ENCODE measurements at places on chromosomes 13 and 19.

DNA sequence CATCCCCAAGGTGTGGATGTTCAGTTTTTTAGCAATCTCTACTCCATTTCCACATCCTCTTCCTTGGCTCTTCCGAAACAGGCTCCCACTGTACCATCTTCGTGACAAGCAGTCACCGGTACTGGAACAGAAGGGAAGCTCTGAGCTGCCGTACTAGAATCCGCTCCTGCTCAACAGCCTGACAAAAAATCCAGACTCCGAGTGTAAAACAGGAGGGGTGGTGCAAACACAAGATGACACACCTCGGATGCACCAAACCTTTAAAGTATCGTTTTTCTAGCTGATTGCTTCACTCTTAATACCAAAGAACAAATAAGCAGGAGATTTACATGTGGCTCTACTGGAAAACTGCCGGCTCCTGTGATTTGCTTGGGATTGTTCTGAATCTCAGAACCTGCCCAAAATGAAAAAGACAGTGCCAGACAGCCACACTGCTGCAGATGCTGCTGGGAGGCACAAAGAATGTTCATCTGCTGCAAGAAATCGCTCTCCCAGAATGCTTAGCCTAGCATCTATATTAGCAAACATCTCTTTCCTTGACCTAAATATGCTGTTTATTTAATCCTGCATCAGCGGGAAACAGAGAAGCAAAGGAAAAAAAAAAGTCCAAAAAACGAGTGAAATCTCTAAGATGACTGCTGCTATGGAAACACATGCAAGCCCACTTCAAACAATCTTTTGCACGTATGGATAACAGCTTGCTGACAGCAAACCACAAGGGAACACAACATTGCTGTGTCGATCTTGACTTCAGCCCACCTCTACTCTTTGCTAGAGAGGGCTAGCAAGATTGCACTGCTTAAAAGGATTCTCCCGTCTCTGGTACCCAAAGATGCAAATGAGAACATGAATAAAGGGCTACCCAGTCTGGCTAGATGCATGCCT lies 38.0 kb upstream of the DOCK9 start:
- DNase-seq, result no peak

GRCh38 chr19:32624410-32624809 lies 43.4 kb downstream of the PDCD5 start:
- DNase-seq, result no peak

GRCh38 chr13:49240017-49240416 lies 7.7 kb upstream of the CDADC1 start:
- peak; percentile 36 for DNase-seq

DNA sequence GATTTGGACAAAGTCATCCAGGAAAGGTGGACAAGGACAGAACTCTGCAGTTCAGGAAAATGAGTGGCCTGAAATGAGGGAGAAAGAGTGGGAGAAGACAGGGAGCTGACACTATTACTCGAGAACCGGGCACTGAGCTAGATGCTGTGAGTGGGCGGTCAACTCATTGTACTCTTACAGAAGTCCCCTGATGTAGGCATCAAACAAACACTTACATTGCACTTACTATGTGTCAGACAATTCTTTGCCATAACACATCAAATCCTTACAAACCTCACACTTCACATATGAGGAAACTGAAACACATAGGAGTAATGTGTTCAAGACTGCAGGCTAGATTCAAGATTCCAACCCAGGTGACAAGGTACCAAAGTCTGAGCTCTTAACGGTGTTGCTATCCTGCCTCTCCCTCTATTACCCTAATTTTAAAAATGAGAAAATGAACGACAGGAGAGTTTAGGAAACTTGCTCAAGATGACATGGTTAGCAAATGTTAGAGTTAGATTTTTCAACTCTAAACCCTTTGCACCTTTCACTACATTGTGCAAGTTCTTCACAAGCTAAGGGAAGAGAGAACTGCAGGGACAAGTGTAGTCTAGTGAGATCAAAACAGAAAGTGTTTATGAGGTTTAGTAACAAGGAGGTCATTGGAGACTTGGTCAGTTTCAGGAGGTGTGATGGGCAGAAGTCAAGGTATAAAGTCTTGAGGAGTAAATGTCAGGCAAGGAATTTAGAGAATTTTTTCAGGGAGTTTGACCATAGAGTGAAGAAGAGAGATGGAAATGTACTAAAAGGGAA lies 4.9 kb upstream of the MEDAG start:
- DNase-seq, result no peak

DNA sequence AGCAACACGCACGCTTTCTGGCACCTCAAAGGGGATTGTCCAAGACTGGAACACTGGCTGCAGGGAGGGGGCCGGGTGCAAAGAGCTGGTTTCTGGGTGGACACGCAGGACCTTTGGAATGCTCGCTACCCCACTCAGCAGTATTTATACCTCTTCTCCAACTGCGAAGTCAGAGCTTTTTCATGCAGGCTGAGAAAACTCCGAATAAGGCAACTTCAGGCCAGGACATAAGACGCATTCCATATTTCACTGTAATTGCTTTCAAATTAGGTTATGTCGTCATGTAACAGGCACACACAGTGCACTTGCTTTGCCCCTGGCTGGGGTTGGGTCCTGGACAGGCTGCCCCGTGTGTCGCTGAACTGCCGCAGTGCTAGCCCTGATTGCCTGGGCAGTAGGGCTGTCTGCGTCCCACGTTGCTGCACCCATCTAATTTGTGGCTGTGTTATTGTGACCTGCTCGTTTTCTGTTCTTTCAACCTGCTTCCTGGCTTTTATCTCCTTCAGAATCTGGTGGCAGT lies 44.5 kb downstream of the ACTN4 start:
- peak; percentile 92 for DNase-seq

GRCh38 chr13:112077729-112078128 lies 10.8 kb downstream of the SOX1 start:
- no peak for DNase-seq

- no peak for DNase-seq
Observed at GRCh38 chr19:3608079-3608641, 1.5 kb upstream of the TBXA2R start.

DNA sequence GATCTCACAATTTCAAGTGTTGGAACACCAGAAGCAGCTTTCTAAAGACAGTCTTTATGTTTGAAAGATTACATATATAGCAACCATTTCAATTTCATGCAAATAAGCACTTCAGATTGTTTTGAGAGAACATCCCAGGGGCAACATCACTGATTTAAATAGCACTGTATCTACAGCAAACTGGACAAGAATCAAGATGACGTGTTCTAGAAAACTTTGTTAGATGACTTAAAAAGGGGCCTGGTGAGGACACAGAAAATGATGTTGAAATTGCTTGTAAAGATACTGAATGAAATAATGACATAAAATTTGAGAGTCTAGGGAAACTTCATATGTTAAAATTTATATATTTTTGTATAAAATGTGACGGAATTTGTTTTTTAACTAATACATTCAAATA lies 277.1 kb downstream of the KLF12 start:
- peak; percentile 29 for DNase-seq

DNA sequence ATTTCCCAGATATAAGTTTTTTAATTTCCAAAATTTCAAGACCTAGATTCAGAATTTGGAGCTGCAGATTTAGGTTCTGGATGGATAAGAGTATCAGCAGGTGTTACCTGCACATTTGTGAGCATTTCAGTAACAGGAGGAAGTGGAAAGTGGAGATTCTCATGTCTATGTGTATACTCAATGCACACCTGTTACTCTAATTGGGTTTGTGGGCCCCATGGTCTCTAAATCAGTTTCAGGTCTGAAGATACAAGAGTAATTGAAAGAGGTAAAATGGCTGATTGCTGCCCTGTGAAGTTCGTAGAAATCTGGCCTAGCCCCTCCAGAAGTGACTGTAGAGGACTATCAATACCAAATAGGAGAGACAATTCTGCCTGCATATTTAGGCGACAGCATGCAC lies 13.9 kb downstream of the ZNF675 start:
- no peak for DNase-seq

GRCh38 chr19:47047763-47048405 lies 540 bp downstream of the TMEM160 start:
- DNase-seq, result peak; percentile 91

DNA sequence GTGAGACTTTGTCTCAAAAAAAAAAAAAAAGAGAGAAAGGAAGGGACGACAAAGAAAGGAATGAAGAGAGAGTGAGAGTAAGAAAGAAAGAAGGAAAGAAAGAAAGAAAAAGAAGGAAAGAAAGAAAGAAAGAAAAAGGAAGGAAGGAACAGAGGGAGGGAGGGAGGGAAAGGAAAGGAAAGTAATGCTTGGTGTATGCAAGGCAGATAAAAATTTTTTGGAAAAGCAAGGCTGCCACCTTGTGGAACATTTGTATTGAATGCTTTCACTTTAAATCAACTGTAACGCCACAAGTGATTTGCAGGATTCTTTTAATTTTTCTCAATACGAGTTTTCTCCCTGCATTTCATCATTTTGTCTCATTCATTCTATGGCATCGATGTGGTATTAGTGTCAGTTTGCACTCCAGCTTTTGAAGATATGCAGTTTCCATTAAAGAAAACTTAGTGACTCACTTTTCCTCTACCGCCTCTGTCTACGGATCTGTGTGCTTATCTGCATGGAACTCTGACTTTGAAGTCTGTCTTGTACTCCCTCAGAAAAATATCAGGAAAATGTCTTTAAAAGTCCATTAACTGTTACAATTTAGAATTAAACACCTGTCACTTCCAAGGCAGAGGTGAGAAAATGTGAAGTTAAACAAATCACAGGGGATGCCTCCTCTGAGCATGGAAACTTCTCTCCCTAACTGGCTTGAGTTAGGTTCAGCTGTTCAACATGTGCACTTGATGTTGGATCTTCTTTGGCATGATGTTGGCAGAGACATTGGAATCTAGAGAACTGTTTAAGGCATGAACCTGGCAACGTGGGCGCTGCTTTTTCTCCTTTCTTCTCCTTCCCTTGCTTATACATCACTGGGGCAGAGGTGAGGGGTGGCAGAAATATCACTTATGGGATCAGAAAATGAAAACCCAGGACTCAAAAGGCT lies 20.0 kb upstream of the ZDHHC20 start:
- DNase-seq, result peak; percentile 80

- no peak for DNase-seq
Observed at GRCh38 chr13:61466280-61466679, 50.6 kb upstream of the PCDH20 start.

GRCh38 chr19:5978606-5979552 lies 939 bp upstream of the RANBP3 start:
- DNase-seq, result no peak

DNA sequence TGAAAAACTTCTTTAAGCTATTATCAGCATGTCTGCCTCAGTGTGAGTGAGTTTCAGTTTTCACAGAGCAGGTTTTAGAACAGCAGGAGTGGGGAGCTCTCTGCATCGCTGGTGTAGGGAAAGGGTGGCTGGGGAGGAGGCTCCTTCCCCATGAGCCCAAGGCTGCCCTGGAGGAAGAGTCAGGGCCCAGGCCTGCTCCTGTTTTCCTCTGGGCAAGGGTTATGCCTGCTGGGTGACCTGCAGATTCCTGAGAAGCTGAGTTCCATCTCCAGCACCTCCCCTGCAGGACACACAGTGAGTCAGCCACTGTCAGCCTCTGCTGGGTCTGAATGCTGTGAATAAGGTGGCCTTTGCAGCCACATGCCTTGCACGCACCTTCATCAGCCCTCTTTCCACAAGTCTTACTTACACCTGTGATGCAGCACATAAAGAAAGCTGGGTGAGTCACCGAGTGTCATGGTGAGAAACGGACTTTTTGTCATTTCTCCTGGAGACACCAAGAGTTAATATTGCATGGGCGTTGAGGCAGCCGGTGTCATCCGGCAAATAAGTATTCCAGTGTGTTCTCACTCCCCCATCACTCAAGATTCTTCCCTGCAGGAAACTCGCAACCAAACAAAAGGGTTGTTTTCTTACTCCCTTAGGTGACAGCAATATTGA lies 186.4 kb upstream of the KL start:
- DNase-seq, result peak; percentile 24

DNA sequence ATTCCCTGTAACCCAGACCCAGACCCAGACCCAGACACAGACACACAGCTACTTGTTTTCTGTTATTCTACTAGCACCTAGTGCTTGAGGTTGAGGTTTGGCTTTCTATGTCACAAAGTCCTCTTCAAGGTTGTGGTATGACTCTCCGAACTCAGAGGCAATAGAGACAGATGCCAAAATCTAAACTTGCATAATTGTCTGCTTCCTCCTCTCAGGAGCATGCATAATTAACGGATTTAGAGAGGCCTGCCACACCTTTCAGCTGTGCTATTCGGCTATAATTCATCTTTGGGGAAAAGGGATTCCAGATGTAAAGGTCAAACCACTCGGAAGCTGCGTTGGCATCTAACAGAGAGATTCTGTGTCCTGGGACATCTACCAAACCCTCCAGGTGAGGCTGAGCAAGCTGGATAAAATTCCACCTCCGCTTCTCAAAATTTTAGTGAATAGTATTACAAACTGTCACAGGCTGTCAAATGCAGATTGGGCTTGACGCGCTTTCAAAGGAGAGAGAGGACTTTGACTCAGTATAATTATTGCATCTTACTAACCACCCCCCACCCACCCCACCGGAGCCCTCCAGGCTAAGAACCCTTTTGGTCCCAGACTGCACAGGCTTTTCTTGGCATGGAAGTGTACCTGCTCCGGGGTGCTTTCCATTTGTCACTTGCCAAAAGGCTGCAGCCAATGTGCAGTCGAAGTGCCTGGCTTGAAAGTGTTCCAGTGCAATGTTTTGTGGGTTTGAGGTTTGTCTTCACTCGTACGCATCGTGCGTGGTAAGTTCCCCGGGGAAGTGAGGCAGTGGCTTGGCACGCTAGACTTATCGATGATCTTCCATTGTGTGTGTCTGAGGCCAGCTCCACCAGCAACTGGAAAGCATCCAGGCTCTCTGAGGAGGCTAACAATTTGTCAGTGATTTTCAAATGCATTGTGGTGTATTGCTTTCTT lies 194.1 kb downstream of the TDRD3 start:
- DNase-seq, result peak; percentile 93

DNA sequence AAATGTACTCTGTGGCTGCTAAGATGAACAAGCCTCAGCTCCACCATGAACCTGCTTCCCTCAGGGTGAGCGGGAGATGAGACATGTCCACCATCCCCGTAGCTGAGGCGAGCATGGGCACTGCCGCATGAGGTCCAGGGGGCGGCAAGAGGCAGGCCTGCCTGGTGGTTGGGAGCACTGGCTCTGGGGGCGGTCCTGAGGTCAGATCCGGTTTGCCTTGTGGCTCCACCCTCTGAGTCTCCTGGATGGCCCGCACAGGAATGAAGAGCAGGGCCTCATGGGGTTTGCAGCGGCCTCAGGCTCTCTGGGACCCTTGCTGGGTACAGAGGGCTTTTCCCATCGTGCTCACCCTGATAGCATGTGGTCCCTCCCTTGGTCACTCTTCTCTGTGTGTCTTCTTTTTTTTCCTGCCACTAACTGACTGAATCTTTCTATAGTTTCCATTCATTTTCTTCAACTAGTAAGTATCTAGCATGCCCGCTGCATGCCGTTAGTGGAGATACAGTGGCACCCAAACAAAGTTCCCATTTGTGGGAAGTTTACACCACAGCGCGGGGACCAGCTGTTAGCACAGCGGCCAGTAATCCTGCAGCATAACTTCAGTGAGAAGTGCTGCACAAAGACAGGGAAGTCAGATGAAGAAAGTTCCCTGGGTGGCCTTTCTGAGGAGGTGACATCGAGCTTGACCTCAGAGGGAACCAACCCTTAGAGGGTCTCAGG lies 37.3 kb downstream of the CAPN12 start:
- no peak for DNase-seq
